ENCODE measurements at places on chromosomes 7 and 10. TPM values are rescaled to one million over a fixed set of nuclear protein-coding genes. Genes with fewer than 3 reads are reported as not detected.

ERVW-1 gene
- not detected for total RNA-seq

ASL gene
- total RNA-seq, result 46.7 TPM

TMEM178B gene
- under 0.01 TPM for total RNA-seq

NUTM2B gene
- total RNA-seq, result 0.89 TPM

OGDHL gene
- under 0.01 TPM for total RNA-seq

GLI3 gene
- 3.3 TPM for total RNA-seq

RBP3 gene
- not detected for total RNA-seq

Data from bronchus fibroblast of lung (primary cell).